H1 (cell line): ENCODE measurements at places on chromosomes 2 and 18.

DNA sequence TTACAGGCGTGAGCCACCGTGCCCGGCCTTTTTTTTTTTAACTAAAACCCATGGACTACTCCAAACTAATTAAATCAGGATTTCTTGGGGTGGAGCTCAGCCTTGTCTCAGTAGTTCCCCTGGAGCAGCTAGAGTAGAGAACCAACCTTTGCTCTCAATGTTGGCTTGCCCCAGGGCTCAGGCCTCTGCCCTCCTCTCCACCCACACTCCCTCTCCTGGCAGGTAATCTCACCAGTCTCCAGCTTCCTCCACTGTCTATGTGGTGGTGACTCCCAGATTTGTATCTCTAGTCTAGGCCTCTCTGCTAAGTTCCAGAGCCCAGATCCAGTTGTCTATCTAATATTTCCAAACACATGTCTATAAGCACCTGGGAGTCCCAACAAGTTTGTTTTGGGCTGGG lies 9.6 kb upstream of the MTA3 start:
- DNase-seq: no peak

GRCh38 chr2:144254342-144255235 lies 265.3 kb downstream of the ZEB2 start:
- DNase-seq: no peak

DNA sequence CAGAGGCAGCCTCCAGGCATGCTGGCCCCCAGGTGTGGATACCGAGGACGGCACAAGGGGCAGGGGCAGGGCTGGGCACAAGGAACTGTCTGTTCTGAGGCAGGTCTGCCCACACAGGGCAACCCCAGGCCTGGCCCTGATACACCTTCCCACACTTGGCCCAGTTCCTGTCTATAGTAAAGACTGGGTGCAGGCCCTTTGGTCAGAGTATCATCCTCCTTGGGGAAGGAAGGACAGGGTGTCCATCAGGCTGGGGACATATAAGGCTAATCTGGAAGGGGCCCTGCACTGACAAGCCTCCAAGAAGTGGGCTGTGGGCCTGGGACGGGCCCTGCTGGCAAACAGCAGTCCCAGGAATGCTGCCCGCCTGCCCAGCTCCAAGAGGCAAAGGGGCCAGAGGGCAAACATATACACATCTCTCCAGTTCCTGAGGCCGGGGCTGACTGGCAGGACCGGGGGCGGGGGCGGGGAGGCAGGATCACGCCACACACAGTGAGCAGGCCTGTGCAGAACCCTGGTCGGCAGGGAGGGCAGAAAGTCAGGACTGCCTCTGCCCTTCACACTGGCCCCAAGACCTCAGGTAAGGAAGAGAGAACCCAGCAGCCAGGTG lies 18.9 kb downstream of the SDC1 start:
- no peak for DNase-seq

GRCh38 chr2:198327526-198327925 lies 523.1 kb downstream of the PLCL1 start:
- no peak for DNase-seq

- DNase-seq: no peak
Observed at GRCh38 chr2:72144632-72145288, 2.9 kb downstream of the CYP26B1 start.
